ENCODE measurements at places on chromosomes 7 and 10.

DNA sequence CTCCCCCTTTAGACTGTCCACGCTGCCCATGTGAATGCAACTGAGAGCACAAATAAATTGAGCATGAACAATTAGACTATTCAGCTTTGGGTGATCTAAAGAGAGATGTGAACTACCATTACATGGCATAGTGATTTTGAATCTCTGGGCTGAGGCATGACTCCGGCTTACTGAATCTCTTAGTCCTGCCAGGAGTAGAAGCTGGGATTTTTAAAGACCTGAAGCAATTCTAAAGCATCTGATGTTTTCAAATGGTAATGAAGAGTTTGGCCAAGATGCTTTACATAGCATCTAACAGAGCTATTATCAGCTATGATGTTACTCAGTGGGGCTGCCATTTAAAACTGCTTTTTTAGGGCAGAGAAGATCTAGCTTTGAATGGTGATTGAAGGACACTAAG is 1059.1 kb downstream of the SORCS3 start:
- no peak for DNase-seq

GRCh38 chr7:113199841-113200240 is 81.5 kb upstream of the SMIM30 start:
- no peak for DNase-seq

- no peak for DNase-seq
Measured at GRCh38 chr7:124310934-124311390, 278.1 kb upstream of the TMEM229A start.

- DNase-seq: no peak
Measured at GRCh38 chr10:11227103-11227502, 209.4 kb downstream of the CELF2 start.

- DNase-seq: no peak
Measured at GRCh38 chr10:124547647-124548168, 86.1 kb downstream of the LHPP start.

DNA sequence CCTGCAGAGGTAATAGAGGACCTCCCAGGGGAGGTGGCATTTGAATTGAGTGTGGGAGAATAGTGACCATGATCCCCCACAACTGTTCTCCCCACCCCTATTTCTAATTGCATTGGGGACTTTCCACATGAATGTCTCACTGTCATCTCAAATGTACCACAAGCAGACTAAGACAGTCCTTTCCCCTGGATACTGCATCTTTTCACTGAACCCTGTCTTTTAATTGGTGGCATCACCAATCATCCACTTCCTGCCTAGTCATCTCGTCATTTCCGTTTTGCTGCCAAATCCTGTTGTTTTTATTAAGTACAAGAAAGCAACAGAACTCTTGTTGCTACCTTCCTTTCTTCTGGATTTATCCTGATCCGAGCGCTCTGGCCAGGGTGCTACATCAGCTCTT is 120.3 kb downstream of the NRP1 start:
- no peak for DNase-seq

GRCh38 chr10:126137562-126138221 is 241.3 kb downstream of the FANK1 start:
- no peak for DNase-seq

GRCh38 chr10:30359373-30360206 is 10.5 kb upstream of the MTPAP start:
- no peak for DNase-seq

GRCh38 chr10:35926846-35927245 is 284.8 kb upstream of the FZD8 start:
- DNase-seq: no peak

GRCh38 chr10:73601486-73601921 is 10.4 kb upstream of the USP54 start:
- no peak for DNase-seq

DNA sequence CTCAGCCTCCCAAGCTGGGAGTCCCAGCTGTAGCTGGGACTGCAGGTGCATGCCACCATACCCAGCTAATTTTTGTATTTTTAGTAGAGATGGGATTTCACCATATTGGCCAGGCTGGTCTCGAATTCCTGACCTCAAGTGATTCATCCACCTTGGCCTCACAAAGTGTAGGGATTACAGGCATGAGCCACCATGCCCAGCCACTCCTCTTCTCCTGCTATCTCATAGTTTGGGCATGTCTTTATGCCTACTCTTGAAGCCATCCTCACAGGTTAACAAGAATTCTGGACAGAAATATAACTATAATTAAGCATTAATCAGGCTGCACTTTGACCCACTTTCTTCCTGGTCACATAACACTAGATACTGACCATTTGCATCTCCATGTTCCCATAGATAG is 28.6 kb upstream of the C10orf67 start:
- DNase-seq: no peak

GRCh38 chr10:116073510-116073909 is 199.5 kb downstream of the GFRA1 start:
- DNase-seq: no peak

- no peak for DNase-seq
Measured at GRCh38 chr7:1717095-1717483, 47.0 kb downstream of the ELFN1 start.

GRCh38 chr10:6722616-6723004 is 142.5 kb upstream of the PRKCQ start:
- no peak for DNase-seq

All from cerebellar nuclear complex (tissue), 1 donor.